ENCODE measurements at places on chromosomes 3 and 15. TPM values are rescaled to one million over a fixed set of nuclear protein-coding genes. Genes with fewer than 3 reads are reported as not detected.

DNA sequence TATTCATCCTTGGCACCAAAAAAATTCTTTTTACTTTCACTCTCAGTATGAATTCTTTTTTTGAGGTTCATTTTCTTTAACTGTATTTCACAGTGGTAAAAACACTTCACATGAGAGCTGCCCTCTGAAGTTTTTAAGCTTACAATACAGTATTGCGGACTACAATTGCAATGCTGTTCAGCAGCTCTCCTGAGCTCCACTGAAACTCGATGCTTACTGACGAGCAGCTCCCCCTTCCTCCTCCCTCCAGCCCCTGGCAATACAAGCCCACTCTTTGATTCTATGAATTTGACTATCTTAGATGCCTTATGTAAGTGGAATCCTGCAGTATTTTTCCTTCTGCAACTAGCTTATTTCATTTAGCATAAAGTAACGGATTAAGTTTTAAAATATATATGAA lies 183.4 kb downstream of the ADAMTS17 start:
- DNase-seq: no peak

DNA sequence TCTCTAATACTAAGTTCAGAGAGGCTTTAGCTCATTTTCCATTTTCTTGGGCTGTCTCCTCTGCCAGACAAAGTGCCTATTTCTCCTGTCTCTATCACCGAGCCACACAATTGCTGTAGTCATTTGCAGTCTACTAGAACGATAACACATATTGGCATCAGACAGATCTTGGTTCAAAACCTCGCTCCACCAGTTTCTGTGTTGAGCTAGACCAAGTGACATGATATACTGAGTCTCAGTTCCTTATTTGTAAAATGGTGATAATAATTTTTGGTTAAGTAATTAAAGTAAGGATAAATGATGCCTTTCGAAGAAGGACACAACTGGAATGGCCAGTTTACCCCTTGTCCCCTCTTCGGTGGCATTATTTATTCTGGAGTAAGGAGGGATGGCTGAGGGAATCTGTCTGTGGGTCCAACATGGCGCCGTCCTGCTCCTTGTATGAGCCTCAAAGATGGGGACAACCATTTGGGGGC lies 398 bp upstream of the RAB7A start:
- DNase-seq: no peak

- DNase-seq: peak; percentile 51
Observed at GRCh38 chr3:148962513-148962912, 28.8 kb upstream of the GYG1 start.

DNA sequence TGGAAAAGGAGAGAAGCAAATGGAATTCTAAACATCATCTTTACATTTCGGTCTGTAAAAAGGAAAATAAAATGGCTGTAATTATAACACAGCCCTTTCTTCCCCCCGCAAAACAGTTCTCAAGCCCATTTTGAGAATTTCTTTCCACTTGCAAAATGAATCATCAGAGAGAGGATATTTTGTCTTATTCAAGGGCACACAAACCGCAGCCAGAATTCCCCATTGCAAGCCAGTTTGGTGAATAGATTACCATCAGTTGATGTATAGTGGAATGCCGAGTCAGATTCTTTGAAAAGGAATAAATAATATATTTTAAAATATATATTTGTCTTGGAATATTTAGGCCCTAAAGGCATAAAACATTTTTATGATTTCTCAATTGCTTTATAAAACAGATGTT lies 420.4 kb upstream of the SEMA6D start:
- no peak for DNase-seq

Gene PSTPIP1
- total RNA-seq: 40.4 TPM

Gene GPR27
- total RNA-seq: not detected
